ENCODE measurements at places on chromosomes 3 and 15.
A peak's percentile ranks its signal among the peaks of the same experiment; 100 is the strongest.

DNA sequence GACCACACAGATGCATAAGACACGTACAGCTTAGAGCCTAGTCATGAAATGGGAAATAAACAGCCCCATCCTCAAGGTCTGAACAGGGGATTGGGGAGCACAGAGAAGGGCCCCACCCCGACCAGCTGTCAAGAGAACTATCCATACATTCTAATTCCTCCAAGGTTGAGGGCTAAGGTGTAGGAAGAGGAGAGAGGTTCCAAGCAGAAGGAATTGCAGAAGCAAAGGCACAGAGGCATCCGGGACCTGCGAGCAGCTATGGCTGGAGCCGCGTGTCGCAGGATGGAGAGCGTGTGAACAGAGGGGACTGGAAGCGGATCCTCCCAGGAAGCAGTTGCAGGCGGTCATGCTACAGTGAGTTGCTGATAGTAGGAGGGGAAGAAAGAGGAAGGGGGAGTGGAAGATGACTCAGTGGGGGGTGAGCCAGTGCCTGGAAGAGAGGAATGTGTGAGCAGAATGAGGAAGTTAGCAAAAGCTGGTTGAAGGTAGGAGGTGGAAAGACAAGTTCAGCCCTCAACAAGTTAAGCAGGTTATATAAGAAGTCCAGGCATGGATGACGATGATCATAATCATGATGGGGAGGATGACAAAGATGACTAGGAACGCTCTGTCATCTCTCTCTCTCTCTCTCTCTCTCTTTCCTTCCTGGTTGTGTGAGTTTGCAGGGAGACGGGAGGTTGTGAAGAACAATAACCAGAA, 89.7 kb downstream of the LIPC start:
- DNase-seq = no peak

- no peak for DNase-seq
These were observed 835 bp downstream of the STOML1 start for GRCh38 chr15:73991260-73991659.

DNA sequence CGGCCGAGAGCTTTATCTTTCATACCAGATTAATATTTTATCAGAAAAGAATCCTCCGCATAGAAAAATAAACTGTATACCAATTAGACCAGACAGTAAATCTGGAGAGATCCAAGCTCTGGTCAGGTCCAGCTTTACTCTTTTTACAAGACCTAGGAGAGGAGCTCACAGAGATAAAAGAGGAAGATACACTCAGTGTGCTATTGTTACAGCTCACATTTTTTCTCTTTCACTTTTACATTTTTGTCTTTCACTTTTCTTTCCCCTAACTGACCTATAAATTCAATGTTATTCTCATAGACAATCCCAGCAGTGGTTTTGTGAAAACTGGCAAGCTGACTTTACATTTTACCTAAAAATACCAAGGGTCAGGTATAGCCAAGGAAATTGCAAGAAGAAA, 55.8 kb downstream of the GUCA1C start:
- no peak for DNase-seq

- DNase-seq = no peak
These were observed 15.9 kb downstream of the PPM1L start for GRCh38 chr3:160771811-160772459.

DNA sequence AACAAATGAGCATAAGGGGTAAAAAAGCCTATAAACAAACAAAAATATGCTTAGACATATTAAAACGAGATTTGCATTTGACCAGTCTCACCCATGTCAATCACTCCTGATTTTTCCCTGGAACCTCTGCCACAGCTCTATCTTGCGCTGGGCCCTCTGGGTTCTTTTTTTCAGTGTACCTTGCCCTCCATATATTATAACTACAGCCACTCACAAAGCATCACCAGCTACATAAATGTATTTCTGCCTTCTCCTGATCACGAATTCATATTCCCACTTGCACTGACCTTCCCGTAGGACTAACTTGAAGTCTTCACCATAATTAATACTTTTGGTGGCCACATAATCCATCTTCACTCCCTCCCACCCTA, 395.6 kb upstream of the ROBO2 start:
- DNase-seq = no peak

DNA sequence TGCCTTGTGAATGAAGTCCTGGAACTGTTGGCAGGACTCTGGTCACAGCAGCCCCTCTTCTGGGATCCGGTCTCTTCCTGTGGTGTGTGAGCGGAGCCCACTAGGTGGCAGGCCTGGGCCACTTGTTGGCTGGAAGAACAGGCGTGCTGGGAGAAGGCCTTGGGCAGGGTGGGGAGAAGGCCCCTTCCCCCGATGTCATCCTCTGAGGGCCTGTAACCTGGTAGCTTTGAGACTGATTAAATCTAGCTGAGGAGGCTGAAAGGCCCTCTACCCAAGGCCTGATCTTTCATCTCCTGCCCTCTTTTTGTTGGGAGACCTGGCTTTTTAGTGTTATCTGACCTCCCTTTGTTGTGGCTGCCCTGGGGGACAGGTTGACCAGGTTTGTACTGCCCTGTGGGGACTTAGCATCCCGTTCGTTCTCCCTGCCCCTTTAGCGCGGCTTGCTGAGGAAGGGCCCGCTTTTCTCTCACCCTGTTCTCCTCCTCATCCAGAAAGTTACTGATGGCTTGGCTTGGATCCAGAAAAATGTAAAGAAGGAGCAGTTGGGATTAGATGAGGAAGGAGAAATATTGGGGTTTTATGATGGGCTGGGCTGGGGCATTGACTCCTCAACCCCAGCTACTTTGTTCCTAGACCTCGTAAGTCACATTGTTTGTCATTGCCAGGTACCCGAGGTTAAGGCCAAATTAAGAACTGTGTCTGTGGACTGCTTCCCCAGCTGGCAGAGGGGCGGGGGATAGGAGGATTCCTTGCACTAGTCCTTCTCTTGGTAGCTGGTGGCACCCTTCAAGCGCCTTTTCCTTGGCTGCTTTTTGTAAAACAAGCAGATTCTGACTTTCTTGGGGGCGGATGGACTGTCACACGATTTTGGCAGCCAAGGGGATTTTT, 48.5 kb downstream of the CHCHD6 start:
- peak; percentile 65 for DNase-seq

- no peak for DNase-seq
These were observed 3.9 kb downstream of the LYSMD4 start for GRCh38 chr15:99729327-99729726.

- DNase-seq = no peak
These were observed at the start of gene LARP6 for GRCh38 chr15:70853973-70854665. TSS of gene LARP6 (minus strand) at chr15:70854157. CDS start at chr15:70854088, 69 bp downstream.

DNA sequence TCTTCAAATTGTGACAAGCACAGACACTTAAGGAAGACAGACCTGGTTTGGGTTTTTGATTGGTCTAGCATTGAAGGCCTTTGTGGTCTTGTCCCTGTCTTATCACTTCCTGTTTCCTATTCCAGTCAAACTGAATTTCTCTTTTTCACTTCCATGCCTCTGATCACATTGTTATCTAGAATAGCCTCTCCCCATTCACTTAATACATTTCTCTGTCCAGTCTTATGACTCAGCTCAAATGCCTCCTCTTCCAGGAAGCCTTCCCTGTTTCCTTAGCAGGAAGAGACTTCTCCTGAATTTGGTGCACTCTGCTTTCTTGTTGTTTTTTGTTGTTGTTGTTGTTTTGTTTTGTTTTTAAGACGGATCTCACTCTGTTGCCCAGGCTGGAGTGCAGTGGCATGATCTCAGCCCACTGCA, 45.5 kb downstream of the LIMD1 start:
- no peak for DNase-seq

DNA sequence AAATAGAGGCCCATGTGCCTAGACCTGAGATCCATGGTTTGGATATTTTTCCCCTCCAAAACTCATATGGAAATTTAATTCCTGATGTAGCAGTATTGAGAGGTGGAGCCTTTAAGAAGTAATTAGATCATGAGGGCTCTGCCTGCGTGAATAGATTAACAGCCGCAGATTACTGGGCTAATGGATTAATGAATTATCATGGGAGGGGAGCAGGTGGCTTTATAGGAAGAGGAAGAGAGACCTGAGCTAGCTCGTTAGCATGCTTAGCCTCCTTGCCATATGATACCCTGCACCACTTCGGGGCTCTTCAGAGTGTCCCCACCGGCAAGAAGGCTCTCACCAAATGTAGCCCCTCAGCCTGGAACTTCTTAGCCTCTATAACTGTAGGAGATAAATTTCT, 15.8 kb downstream of the ARHGEF26 start:
- DNase-seq = no peak

DNA sequence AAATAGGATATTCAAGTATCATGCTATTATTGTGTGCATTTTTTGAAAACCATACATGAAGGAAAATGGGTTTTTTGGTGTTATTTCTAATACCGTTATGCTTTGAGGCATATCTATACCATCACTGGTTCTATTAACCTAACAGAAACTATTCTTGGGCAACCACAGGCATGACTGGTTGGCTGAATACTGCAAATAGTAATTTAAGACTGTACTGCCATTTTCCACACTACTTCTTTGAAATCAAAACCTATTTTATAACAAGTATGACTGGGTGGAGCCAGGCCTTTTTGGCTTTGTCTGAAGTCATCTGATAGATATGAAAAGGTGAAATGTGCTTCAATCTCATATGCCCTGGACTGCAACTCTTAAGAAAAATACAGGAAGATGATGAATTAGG, 115.1 kb downstream of the ULK4 start:
- no peak for DNase-seq

DNA sequence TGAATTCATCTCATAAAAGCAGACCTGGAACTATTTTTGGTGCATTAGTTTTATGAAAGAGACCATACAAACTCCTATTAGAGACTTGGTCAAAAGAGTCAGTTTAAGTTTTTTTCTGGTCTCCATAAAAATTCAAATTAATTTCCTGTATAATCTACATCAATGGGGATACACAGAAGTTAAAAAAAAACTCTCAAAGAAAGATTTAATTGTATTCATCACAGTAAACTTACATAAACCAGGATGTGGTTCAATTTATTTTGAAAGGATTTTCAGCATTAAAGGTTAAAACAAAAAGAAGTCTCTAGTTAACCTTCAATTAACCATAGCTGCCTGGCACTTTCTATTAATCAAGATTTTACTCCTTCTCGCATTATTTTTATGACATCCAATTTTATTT, 530.3 kb upstream of the KCNMB2 start:
- no peak for DNase-seq

DNA sequence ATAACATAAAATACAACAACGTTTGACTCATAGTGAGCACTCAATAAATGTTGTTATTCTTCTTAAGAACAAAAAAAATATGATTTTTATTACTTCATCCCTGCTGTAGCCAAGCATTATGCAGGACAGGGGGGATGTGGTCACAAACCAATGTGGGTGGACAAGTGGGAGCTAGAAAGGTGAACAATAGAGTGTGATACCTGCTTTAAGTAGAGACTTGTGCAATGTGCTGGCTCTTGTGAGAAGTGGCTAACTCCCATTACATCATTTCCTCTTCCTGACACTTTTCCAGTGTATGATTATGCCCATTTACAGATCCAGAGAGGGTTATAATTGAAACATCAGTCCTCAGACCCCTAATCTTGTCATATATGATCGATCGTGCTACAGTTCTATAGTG, 193.6 kb downstream of the UBE2E2 start:
- DNase-seq = no peak

- no peak for DNase-seq
These were observed 12.3 kb upstream of the PLD1 start for GRCh38 chr3:171822431-171823106.

- peak; percentile 40 for DNase-seq
These were observed 1.3 kb downstream of the KLF15 start for GRCh38 chr3:126355777-126356372.

DNA sequence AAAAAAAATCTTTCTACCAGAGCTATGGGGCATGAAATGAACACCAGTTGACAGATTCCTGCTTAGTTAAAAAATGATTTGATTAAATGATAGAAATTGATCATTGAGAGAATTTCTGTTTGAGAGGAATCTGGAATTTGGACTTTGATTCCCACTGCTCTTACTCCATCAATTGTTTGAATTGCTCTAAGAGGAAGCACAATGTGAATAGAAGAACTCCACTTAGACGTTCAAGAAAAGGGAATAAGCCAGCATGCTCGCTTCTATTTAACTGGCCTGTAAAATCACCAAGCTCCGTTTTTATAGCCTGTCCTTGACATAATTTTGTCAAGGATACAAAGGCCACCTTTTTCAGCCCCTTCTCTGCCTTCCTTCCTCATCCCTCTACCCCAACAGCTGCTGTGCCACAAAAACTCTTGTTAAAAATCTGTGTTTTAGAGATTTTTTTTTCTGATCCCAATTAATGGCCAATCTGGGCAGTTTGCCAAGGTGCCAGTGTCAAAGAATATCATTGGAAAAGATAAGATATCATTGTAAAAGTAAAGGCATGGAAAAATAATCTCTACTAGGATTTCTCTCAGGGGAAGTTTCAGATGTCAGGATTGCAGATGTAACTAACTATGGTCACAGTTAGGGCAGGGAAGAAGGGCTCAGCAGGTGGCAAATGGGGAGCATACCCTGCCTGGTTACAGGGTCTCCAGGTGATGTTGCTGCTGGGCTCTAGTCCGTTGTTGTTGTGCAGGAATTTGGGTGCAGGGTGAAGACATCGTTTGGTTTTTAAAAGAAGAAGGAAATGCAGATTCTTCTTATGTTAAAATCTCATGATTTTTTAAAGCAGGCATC, 301.8 kb upstream of the PDZRN3 start:
- no peak for DNase-seq

- DNase-seq = no peak
These were observed 66.0 kb downstream of the COL8A1 start for GRCh38 chr3:99704417-99704816.

DNA sequence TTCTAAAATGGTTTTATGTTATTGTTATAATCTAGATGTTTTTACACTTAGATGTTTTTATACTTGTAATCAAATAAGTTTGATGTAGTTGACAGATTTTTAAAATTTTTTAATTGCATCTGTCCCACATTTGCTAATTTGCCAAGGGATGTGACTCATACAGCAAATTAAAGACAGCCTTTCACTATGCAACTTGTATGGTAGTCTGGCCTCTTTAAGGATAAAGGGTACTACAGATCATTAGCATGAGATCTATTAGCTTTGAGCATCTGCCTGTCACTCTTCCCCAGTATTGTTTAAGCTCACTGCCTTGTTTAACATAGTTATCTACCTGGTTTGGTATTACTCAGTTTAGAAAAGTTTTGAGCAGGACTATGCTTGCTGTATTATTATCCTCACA, 83.0 kb downstream of the NPTN start:
- DNase-seq = no peak

DNA sequence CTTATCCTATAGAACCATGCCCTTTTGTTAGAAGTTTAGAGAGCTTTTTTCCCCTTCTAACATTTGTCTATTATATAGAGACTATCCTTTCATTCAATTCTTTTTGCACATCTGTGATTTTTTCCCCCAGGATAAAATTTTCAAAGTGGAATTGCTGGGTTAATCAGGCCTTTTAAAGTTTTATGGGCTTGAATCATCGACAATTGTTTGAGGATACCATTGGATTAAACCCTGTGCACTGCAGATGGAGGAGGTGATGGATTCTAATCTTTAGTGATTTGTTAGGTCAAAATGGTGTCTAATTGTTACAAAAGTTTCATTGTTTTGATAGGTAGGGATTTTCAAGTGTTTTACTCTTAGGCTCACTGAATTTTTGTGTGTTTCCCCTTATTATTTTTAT, 463.7 kb upstream of the CFAP20DC start:
- DNase-seq = no peak
